ENCODE measurements at places on chromosomes 3 and 15.
A peak's percentile ranks its signal among the peaks of the same experiment; 100 is the strongest.

DNA sequence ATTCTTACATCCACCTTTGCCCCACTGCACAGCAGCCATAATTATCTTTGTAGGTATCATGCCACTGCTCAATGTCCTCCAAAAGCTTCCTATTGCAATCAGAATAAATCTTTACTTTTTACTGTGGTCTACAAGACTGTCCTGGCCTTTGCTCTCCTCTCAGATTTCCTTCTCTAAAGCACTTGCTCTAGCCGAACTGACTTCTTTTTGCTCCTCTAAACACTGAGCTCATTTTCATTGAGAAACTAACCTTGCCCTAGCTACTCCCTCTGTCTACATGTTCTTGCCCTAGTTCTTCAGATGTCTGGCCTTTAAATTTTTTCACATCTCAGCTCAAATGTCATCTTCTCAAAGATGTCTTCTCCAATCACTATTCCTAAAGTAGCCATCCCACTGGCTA lies 342.8 kb downstream of the TBC1D5 start:
- DNase-seq = no peak

- DNase-seq = no peak
Observed at GRCh38 chr3:156016902-156017301, 103.5 kb upstream of the KCNAB1 start.

DNA sequence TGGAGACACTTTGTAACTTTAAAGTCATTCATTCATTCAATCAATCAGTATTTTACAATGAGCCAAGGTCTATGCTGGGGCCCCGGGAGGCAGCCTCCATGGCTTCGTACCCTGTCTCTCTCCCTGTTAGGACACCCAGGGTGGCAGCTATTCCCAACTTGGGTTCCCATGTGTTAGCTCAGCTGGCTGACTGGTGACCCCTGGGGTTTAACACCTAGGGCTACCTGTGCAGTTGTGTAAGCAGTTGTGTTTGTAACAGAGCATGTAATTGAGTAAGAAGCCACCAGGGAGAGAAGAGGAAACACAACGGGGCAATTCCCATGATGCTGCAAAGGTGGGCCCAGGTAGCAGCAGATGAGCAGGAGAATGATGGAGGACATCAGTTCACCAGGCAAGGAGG lies 132.4 kb downstream of the ADAMTS9 start:
- no peak for DNase-seq

DNA sequence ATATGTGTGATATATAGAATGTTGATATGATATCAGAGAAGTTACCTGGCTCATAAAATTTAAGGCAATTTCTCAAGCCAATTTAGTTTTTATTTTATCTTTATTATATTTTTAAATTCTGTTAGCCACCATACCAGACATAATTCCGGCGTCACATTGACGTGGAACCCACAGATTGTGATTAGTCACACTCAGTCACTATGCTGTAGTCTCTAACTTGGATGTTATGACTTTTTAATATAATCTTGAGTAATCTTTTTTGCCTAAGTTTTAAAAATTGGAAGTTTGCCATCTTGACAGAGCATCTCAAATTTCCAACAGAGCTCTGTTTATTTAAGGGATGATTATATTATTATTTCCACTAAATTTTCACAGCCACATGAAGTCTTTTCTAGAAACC lies 9.7 kb upstream of the DCLK3 start:
- peak; percentile 38 for DNase-seq

GRCh38 chr3:126524429-126524988 lies 554 bp downstream of the CHST13 start:
- no peak for DNase-seq

GRCh38 chr3:37551857-37552256 lies 309.8 kb upstream of the CTDSPL start:
- no peak for DNase-seq
